Activated CD4-positive, alpha-beta T cell treated with anti-CD3 and anti-CD28 coated beads, Interleukin-2, Interleukin-4, amounts not matched to agents 100 ng/mL and 50 ng/mL, durations not matched to agents 16 hours and 8 hours (primary cell): ENCODE measurements at places on chromosomes 2 and 18.

DNA sequence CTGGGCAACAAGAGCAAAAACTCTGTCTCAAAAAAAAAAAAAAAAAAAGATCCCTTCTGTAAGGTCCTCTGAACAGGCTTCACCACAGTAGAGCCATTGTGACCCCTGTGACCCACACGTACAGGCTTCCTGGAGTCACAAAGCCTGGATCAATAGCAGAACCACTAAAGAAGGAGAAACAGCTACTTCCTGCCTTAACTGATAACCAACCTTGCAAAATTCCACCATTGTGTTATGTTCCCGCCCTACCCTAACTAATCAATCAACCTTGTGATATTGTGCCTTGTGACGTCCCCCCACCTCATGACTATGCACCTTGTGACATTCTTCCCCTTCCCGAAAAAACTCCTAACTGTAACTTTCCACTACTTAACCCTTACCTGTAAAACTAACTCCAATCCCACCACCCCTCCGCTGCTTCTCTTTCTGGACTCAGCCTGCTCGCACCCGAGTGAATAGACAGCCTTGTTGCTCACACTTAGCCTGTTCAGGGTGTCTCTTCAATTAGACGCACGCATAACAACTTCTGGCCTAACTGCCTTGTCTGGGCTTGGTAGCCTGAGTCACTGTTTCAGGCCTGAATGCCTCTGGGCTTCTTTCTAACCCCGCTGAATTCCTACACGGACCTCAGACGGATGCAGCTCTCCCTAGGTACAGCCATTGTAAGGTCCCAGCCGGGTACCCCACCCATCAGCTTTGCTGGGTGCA is 13.9 kb downstream of the SCYGR8 start:
- no peak for DNase-seq

DNA sequence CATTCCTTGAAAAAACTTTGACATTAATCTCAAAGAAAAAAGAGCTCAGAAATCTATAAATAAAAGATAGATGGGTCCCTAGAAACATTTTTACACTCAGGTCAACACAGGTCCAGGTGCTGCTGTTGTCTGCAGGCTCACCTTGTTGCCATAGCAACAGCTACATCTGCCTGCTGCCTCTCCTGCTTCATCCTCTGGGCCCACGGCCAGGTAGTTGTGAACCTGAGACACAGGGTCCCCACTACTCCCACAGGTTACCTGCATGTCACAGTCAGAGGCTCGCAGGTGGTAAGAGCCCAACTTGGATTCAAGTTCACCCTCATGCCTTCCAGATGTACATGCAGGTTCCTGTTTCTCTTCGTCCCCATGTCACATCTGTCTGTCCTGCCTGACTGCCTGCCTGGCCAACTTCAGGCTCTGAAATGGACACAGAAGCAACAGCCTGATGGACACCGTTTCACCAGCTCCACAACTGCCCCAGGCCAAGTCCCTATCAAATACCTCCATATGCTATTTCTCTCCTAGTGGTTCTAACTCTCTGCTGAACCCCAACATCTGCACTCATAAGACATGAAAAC is 88.3 kb upstream of the SALL3 start:
- no peak for DNase-seq

DNA sequence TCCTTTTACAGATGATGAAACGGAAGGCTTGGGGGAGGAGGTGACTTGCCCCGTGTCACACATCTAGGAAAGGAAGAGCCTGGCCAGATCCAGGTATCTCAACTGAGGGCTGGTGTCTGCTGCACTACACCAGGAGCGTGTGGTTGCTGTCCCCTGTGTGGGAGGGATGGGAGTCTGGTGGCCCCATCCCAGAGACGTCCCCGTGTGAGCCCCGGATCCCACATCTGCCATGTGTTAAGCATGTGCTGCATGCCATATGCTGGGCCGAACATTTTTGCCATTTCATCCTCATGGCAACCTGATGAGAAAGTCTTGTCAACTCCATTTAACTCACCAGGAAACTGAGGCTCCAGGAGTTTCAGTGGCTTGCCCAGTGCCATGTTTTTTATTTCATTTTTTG is 4.2 kb downstream of the GAREM2 start:
- DNase-seq, result no peak

DNA sequence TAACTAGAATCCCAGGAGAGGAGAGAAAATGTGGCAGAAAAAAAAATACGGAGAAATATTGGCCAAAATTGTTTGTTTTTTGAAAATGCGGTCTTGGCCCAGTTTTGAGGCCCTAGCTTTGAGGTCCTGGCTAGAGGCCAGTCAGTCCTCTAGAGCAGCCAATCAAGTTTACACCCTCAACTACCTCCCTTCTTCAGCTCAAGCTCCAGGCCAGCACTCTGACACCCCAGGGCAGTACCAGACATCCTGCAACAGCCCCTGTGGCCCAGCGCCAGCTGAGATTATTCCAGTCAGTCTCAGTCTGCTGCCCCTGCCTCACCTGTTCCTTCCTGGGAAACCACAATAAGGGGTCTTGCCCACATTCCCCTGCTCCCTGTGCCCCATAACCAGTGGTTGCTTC is 107.7 kb downstream of the UGGT1 start:
- DNase-seq, result no peak

DNA sequence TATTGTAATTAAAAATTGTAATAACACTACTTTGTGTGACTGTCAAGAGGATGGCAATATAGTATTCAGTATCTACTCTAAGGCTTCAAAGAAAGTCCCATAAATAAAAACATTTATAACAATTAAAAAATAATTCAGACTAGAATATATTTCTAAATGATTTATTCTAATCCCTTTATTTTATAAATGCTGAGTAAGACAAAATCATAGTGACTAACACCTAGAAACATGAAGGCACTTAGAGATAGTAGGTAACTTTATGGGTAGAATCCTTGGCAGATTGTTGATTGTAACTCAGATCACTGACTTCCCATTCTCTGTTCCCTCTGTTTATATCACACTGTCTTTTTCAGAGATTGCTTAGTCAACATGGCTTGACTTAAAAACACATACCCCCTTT is 78.6 kb upstream of the EPB41L5 start:
- no peak for DNase-seq

DNA sequence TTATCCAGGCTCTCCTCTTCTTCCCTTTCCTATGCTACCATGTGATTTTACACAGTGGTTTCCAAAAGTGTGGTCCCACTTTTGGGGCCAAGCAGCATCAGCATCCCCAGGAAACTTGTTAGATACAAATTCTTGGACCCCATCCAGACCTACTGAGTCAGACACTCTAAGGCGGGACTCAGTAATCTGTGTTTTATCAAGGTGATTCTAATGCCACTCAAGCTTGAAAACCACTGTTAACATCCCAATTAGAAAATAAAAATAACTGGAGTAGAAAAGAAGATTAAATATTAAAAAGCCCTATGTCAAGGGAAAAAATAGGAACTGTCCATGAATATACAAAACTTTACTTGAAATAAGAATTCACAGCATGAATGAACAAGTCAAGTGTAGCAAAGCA is 10.8 kb downstream of the DSG2 start:
- DNase-seq, result no peak

- no peak for DNase-seq
These were observed 66.8 kb downstream of the COA5 start for GRCh38 chr2:98541489-98541888.

DNA sequence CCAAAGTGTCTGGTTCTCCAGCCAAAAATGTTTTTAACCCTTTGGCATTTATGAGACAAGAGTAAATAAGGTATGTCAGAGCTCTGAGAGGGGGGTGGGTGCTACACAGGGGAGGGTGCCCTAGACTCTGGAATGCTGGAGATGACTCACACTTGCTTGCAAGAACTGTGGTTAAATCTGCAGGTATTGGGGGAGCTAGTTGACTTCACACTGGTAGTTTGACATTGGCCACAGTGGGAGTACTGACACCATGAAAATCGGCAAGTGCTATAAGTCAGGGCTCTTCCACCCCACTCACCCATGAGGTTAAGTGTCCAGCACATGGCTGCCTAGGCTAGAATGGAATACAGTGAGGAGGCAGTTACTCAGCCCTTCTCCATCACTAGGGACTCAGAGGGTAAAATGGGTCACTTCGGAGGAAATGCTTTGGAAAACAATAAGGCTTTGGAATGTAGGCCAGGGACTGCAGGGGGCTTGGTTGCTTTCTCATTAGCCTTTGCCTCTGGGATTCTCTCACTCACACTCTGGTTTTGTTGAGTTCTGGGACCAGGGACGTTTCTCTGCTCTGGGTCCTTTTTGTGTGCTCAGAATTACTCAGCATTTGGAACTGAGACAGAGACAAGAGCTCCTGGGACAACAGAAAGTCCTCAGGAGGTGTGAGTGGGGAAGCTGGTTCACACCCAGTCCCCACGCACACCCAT is 91.6 kb downstream of the ACKR3 start:
- no peak for DNase-seq

- no peak for DNase-seq
These were observed 345.7 kb downstream of the DYSF start for GRCh38 chr2:71799013-71799575.

DNA sequence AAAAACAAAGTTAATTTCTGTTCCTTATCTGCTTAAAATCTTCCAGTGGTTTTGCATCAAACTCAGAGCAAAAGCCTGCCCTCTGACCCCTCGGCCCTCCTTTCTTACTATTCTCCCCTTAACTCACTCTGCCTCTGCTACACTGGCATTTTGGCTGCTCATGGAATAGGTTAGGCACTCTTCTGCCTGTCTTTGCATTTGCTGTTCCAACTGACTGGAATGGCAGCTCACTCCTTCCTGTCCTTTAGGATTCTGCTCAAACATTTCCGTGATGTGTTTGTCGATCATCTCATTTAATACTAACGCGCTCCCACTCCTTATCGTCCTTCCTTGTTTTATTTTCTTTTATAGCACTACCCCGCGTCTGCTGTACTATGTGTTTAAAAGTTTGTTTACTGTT is 815 bp downstream of the CEBPZ start:
- DNase-seq, result no peak

GRCh38 chr2:109242210-109242653 is 113.2 kb downstream of the SH3RF3 start:
- DNase-seq, result no peak

DNA sequence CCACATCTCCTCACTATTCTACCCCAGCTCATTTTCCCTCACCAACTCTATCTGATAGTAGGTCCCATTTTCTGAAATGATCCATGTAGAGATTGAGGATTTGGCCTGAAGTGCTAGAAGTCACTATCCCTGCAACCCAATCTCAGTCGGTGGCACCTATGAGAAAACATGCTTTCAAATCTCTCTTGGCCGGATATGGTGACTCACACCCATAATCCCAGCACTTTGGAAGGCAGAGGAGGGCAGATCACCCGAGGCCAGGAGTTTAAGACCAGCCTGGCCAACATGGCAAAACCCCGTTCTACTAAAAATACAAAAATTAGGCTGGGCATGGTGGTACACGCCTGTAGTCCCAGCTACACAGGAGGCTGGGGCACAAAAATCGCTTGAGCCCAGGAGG is 19.1 kb upstream of the MARCHF4 start:
- no peak for DNase-seq

DNA sequence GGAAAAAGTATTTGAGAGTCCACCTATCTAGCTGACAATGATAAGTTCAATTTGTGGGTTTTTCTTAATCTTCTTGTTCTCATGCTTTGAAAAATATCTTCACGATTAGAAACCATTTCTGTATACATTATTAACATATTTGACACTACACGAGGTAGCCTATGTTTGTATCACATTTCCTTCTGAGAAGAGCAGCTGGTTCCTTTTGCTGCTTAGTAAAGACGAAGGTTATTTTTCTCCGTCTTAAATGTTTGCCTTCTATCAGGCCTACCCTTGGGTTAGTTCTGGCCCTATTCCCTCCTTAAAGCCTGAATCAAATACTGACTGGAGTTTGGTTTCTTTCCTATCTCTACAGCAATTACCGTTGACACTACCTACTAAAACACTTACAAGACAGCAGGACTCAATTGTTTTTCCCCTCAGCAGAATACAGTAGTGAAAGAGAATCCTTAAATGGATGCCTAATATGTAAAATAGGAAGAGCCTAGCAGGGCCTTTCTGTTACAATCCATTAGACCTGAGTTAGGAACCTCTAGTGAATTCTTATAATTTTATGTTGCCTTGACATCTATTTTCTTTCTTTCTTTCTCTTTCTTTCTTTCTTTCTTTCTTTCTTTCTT is 790.4 kb downstream of the EPHA4 start:
- DNase-seq, result no peak

GRCh38 chr18:13363359-13363758 is 144.8 kb downstream of the LDLRAD4 start:
- no peak for DNase-seq

- DNase-seq, result no peak
These were observed 284.7 kb downstream of the CMPK2 start for GRCh38 chr2:6580982-6581381.

DNA sequence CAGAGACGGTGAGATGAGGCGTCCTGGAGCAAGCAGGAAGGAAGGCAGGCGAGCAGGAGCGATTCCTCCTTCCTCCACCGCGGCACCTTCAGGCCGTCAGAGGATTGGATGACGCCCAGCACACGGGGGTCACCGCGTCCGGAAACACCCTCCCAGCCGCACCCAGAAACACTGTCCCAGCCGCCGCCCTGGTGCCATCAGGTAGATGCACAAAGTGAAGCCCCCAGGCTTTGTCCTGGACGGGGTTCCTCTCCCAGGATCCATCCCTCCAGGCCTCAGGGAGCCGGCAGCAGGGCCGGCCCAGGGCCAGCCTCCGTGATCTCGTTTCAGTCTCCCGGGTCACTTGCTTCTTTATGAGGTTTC is 31.5 kb downstream of the RTP5 start:
- DNase-seq, result no peak

- no peak for DNase-seq
These were observed 70.9 kb downstream of the CCDC148 start for GRCh38 chr2:158385646-158386045.

- no peak for DNase-seq
These were observed 45.0 kb upstream of the MCFD2 start for GRCh38 chr2:46960618-46961017.

DNA sequence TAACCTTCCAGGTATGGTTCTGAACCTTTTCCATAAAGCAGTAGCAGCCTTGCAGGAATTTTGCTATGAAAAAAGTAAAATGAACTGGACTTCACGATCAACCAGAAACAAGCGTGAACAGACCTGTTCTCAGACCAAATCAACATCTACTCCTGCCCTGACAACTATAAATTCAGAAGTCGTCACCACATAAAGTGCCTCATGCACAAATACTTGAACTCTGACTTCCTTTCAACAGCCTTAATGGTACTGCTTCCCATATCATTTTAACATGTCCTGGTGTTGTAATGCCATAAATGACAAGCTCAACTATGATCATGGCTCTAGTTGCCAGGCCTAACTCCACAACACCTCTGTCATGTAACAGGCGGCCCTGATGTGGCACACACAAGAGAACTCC is 262.4 kb downstream of the MTX2 start:
- no peak for DNase-seq

- DNase-seq, result no peak
These were observed 122.5 kb downstream of the ASXL3 start for GRCh38 chr18:33700513-33700976.

GRCh38 chr2:9644603-9645002 is 13.8 kb upstream of the YWHAQ start:
- DNase-seq, result no peak

- no peak for DNase-seq
These were observed 587 bp upstream of the MTIF2 start for GRCh38 chr2:55269645-55269990.
